ENCODE measurements at places on chromosomes 2 and 18. TPM values are rescaled to one million over a fixed set of nuclear protein-coding genes. Genes with fewer than 3 reads are reported as not detected.

DNA sequence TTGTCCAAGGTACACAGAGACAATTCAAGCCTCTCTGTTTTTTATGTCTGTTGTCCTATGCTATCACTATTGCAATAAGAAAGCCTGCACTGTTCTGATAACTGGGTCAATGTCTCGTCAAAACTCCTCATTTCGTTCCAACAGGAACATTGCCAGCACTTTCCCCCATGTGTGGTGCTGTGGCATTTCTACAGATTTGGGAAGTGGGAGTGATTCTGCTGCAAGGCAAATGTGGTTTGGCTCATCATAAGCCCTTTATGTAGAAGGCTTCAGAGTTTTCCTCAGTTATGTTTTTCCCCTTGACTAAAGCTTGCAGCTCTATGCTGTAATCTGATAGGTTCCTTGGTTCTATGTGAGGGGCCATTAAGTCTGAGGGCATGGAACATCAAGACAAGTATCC is 324.1 kb upstream of the TCF4 start:
- no peak for DNase-seq

DNA sequence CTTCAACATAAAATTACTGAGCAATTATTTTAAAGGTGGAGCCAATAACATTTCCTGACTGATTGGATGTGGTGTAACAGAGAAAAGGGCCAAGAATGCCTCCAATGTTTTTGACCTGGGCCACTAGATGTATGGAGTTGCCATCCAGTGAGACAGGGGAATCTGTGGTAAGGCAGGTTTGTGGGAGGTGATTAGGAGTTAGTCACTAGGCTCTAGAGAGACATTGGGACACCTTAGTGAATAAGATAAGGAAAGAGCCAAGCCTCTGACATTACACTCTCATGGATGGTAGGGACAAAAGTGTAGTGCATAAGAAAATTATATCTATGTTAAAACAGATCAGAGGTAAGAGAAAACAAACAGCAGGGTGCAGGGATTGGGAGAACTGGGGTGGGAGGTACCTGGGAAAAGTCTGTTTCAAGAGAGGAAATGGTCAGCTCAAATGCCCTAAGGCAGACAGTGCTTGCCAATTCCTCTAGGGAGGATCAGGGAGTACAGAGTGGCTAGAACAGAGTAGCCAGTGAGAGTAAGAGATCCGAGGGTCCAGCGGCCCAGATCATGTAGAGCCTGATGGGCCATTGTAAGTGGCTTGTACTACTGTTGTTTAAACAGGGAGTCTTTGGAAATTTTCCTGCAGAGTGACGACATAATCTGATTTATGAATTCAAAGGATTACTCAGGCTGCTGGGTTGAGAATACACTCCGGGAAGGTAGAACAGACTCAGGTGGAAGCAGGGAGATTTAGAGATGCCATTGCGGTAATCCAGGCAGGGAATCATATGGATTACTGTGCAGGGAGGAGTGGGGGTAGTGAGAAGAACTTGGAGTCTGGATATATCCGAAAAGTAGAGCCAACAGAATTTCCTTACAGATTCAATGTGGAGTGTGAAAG is 45.7 kb upstream of the CUL3 start:
- DNase-seq = no peak

- no peak for DNase-seq
These were observed 35.2 kb downstream of the UXS1 start for GRCh38 chr2:106158871-106159270.

- no peak for DNase-seq
These were observed 8.9 kb upstream of the LTBP1 start for GRCh38 chr2:32937602-32938448.

- no peak for DNase-seq
These were observed 451.0 kb downstream of the SLC4A3 start for GRCh38 chr2:220078439-220078838.

DNA sequence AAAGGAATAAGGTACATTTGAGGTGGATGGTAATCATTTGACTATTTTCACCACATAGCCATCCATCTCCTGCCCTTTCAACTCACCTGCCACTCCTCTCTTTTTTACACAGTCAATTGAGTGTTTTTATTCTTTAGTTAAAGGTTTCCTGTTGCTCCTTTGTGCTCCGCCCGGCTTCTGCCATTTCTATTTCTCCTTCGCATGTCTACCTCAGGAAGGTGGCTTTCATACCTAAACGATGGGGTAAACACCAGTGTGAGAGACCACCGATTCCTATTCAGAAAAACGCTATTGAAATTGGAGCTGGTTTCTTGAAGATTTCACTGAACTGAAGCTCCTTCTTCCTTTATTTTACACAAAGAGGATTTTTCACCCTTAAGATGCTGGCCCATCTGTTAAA is 1628.0 kb upstream of the PIK3C3 start:
- no peak for DNase-seq

DNA sequence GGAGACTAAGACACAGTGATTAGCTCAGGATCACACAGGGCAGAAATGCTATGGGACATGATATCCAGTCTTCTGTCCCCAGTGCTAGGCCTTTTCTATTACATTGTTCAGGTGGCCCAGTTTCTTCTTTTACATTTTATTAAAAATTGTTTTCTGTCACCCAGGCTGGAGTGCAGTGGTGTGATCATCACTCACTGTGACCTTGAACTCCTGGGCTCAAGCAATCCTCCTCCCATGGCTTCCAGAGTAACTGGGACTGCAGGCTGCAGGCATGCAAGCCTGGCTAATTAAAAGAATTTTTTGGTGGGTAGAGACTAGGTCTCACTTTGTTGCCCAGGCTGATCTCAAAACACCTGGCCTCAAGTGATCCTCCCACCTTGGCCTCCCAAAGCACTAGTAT is 15.4 kb downstream of the PDK1 start:
- DNase-seq = no peak

GRCh38 chr18:59232309-59233016 is 12.5 kb downstream of the GRP start:
- no peak for DNase-seq

DNA sequence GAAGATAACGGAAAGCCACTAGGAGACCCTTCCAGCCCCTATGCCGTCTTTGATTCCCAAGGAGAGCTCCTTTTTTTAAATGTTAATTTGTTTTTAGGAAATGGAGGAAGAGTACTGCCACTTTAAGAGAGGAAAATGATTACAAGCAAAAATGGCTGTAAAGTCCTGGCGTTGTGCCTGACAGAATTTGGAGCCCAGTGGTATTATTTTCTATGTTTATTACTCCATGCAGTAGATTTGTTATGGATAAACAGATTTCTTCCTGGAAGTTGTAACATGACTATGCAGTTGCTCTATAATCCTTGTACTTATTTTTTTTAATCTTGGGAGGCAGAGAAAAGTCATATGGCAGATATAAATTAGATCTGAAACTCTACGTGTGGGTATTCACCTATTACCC is 141.3 kb downstream of the GBX2 start:
- no peak for DNase-seq

- peak; percentile 92 for DNase-seq
These were observed at the start of gene GATA6 for GRCh38 chr18:22169011-22169888. Gene GATA6 (plus strand): TSS chr18:22169589. CDS start chr18:22171145, 1,556 bp downstream.

Gene FAM168B
- total RNA-seq = 90.5 TPM

Gene MC4R
- not detected for total RNA-seq
